ENCODE measurements at places on chromosomes 6 and 20. TPM values are rescaled to one million over a fixed set of nuclear protein-coding genes. Genes with fewer than 3 reads are reported as not detected.
A peak's percentile ranks its signal among the peaks of the same experiment; 100 is the strongest.

DNA sequence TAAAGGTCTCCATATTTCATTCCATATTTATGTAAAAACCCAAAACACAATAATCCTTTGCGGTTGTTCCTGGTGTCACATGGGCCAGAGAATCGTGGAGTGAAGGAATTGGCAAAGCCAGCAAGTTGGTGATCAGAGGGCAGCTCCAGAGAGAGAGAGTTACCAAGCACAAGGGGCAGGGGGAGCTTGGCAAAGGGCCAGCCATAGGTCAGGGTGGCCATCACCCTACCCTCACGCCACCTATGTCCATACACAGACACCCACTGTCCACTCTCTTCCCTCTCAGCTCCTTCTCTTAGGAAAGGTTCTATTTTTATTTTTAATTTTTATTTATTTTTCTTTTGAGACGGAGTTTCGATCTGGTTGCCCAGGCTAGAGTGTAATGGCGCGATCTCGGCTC is 163.2 kb upstream of the JARID2 start:
- DNase-seq = no peak

DNA sequence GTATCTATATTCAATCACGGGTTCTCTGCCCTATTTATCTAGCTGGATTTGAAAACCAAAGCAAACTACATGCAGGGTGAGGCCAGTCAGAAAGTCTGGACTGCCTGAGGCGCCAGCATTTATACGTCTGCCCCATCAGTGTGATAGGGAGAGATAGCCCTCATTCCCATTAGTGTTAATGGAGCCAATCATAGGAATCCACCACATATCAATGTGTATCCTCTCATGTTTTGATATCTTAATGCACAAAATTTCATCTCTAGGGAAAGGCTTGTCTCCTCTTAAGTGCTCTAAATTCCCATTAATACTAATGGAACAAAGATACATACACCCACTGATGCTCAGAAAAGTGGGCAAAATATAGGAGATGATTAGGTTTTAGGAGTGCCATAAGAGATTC is 376.2 kb downstream of the BTBD3 start:
- no peak for DNase-seq

DNA sequence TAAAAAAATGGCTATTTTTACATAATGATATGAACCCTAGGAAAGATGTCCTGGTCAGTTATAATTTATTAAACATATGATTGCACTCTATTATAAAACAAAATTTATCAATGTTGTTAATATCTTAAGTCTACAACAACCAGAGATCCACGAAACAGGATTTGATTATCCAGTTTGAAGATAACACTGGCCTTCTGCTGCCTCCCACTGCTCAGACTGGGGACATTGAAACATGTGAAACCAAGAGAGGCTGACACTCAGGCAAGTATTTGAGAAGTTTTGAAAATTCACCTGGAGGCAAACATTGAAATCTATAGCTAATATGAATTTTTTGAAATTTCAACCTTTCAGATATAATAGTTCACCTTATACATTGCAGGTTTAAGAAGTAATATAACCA is 219.3 kb upstream of the HSF2 start:
- DNase-seq = no peak

- no peak for DNase-seq
These were observed 339.4 kb downstream of the BMP2 start for GRCh38 chr20:7106910-7107309.

The ELOVL5 gene
- 19.0 TPM for total RNA-seq

DNA sequence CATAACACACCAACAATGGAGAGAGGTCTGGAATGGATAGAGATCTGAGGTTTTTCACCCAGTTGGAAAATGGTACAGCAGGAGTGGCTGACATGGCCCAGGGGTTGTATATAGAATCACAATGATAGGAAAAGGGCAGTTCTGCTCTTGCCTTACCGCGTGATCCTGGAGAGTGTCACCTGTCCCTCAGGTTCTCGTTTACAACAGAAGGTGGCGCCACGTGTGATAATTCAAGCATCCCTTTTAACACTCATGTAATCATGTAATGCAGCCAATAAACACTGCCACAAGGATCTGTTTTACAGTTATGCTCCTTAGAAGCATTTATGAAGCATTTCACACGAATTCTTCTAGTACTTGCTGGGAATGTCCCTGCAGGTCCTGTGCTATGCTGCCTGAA is 12.9 kb upstream of the WFDC2 start:
- no peak for DNase-seq

DNA sequence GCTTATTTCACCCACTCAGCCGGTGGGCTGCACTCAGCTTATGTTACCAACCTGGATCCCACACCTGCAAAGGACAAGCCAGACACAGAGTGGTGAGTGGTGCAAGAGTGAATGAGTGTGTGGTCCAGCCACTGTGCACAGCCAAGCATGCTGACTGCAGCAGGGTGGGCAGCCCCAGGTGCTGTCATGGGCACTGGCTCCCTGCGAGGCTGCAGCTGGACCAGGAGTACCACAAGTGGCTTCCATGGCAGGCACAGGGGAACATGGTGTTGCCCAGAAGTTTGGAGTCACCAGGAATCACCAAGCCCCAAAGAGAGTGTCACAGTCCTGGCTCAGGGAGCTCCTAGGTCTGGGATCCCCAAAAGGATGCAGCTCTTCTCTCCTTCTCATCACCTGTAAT is 1093.4 kb downstream of the KHDRBS2 start:
- no peak for DNase-seq

DNA sequence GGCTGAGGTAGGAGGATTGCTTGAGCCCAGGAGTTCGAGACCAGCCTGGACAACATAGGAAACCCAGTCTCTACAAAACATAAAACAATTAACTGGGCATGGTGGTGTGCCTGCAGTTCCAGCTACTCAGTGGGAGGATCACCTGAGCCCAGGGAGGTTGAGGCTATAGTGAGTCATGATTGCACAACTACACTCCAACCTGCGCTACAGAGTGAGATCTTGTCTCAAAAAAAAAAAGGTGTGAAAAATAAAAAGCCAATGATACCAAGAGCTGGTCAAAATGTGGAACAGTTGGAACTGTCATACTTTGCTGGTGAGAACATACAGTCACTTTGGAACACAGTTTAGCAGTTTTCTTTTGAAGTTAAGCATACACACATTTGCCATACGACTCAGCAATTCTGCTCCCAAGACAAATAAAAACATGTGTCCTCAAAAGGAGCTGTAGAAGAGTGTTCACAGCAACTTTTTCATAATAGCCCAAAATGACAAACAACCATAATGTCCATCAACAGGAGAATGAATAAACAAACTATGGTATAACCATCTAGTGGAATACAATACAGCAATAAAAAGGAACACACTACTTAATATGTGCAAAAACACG is 21.6 kb upstream of the FKBP5 start:
- no peak for DNase-seq

DNA sequence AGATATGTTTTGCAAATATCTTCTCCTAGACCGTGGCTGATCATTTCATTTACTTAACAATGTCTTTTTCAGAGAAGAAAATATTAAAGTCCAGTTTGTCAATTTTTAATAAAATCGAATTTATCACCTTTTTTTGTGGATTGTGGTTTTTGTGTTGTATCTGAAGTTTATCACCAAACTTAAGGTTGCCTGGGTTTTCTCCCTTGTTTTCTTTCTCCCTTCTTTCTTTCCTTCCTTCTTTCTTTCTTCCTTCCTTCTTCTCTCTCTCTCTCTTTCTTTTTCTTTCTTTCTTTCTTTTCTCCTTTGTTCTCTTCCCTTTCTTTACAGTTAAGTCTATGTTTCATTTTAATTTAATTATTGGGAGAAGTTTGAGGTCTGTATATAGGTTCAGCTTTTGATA is 68.7 kb downstream of the RNF182 start:
- DNase-seq = no peak

DNA sequence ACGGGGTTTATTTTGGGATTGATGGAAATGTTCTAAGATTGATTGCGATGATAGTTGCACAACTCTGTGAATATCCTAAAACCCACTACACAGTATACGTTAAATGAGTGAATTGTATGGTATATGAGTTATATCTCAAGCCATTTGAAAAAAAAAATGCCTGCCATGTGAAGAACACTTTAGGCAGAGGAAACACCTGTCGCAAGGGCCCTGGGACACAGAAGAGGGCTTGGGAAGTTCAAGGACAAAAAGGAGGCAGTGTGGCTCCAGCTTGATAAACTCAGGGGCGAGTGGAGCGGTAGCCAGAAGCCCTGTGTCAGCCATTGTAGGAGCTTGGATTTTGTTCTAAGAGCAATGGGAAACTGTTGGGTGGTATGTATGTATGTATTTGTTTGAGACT is 37.0 kb downstream of the CEP250 start:
- DNase-seq = no peak

DNA sequence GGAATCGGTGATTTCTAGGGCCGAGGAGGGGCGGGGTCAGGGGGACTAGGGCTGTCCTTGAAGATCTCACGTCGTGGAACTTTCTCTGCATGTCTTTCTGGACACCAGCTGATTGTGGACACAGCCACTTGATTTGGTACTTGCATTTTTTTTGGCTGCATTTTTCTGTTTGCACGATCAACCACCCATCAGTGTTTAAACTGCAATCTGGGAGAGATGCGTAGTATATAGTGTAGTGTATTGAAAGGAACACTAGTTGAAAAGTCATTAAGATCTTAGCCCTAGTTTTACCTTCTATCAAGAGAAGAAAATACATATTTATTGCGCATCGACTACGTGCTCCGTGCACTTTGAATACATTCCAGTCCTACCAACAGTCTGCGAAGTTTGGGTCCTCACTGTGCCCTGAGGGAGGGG is 657 bp downstream of the NT5DC1 start:
- peak; percentile 83 for DNase-seq

GRCh38 chr6:162940426-162940825 is 212.7 kb downstream of the PACRG start:
- DNase-seq = no peak

GRCh38 chr6:45423111-45423823 is 45.5 kb upstream of the SUPT3H start:
- peak; percentile 30 for DNase-seq

DNA sequence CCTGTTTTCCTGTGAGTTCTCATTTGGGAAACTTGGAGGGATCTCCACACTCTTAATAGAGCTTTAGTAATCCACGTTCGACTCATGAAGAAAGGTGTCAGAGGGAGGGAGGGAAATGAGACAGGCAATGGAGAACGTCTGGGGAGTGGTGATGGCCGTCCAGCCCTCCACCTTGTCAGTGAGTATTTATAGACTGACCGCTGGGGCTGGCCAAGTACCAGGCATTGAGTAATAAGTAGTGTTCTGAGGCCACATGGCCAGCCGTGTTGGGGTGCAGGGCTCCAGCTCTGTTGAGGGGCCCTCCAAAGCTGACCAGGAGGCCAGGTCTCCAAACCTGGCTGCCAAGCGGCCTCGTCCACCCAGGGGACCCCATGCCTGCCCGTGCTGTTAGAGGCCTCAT is 11.3 kb upstream of the DSN1 start:
- peak; percentile 57 for DNase-seq
